ENCODE measurements at places on chromosomes 11 and 22.
A peak's percentile ranks its signal among the peaks of the same experiment; 100 is the strongest.

DNA sequence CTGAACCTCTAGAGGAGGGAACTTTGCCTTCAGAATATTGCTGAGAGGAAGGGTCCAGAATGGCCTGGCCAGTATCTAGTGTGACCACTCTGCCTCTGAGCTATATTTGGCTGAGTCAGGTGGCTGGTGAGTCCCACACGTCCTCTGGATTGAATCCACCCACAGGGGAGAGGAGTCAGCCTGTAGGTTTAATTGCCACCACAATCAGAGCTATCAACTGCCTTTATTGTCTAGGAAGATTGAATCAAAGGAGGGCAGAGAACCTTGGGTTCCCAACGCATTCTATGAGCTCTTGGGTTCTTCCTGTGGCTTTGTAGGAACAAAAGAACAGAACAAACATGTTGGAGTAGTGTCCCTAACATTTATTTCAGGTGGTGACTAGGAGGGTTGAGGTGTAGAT is 67.7 kb downstream of the ST3GAL4 start:
- DNase-seq: no peak

DNA sequence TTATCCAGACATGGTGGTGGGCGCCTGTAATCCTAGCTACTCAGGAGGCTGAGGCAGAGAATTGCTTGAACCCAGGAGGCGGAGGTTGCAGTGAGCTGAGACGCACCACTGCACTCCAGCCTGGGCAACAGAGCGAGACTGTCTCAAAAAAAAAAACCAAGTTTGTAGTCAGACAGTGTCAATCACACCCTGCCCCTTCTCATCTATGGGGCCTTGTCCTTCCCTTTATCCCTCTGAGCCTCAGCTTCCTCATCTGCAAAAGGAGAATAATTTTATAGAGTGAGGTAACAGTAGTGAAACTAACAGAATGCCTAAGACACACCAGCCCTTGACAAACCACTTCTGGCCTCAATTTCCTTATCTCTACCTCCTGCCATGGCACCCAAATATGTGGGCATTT is 10.7 kb downstream of the BCL9L start:
- peak; percentile 50 for DNase-seq

- peak; percentile 90 for DNase-seq
Measured at GRCh38 chr11:74011360-74012073, 2.6 kb upstream of the UCP3 start.

DNA sequence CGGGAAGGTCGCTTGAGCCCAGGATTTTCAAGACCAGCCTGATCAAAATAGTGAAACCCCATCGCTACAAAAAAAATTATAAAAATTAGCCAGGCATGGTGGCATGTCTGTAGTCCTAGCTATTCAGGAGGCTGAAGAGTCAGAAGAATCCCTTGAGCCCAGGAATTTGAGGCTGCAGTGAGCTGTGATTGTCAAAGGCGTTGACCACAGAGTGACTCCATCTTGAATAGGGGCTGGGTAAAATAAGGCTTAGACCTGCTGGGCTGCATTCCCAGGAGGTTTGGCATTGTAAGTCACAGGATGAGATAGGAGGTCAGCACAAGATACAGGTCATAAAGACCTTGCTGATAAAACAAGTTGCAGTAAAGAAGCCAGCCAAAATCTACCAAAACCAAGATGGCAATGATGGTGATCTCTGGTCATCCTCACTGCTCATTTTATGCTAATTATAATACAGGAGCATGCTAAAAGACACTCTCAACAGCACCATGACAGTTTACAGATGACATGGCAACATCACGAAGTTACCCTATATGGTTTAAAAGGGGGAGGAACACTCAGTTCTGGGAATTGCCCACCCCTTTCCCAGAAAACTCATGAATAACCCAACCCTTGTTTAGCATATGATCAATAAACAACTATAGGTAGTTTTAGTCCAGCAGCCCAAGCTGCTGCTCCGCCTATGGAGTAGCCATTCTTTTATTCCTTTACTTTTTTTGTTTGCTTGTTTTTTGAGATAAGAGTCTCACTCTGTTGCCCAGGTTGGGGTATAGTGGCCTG is 2.8 kb upstream of the RDX start:
- DNase-seq: no peak

- no peak for DNase-seq
Measured at GRCh38 chr11:15988693-15989231, 367.6 kb downstream of the SOX6 start.

DNA sequence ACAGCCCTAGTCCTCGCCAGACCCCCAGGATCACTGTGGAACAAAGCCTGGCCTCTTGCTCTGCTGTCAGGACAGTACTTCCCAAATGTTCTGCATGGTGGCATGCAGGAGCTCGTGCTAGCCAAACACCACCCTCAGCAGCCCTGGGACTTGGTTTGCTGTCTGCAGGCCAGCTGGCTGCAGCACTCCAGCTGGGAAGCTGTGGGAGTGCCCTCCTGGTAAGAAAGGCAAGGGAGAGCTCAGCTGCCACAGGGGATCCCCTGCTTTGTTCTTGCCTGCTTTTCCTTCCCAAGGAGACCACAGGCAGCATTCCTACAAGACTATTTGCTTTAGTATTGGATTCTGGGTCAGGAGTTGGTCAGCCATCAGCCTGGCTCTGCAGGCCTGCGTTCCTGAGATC is 27.9 kb downstream of the TCIRG1 start:
- DNase-seq: no peak

DNA sequence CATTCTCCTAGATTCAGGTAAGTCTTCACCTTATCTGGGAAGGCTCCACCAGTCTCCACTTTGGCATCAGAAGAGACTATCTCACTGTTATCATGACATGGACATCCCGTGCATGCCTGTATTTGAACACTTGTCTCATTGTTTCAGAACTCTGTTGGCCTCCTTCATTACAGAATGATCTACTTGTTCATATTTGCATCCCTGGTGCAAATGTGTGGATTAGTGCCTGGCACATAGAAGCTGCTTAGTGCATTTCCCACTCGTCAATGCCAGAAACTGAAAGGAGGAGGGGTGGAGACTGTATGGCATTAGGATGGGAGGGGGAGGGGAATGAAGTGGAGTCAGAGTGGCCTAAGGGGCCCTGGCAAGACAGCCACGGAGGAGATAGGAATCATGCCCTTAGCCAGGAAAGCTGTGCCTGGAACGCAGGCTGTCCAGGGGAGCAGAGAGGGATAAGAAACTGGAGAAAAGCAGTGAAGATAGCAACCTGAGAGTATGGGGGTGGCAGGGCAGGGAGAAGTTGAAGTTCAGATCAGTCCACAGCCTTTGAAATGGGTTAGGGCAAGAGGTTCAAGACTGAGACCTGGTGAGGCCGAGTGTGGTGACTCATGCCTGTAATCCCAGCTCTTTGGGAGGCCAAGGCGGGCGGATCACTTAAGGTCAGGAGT is 53.8 kb upstream of the CAPRIN1 start:
- no peak for DNase-seq

DNA sequence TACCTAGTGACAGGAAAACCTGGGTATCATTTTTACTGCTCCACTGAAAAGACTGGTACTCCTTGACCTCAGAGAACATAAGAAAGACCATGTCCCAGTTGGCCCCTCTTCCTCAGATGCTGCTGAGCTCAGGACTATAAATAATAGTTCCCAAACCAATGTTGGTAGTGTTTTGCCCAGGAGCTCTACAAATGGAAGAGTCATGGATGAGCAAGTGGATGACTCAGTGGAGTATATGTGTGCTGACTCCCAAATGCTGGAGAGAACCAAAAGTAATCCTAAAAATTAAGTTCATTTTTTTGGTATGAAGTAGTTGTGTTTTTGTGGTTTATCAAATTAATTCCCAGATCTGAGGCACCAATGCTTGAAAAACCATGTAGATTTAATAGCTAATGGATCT is 482.0 kb downstream of the KCNA4 start:
- no peak for DNase-seq

DNA sequence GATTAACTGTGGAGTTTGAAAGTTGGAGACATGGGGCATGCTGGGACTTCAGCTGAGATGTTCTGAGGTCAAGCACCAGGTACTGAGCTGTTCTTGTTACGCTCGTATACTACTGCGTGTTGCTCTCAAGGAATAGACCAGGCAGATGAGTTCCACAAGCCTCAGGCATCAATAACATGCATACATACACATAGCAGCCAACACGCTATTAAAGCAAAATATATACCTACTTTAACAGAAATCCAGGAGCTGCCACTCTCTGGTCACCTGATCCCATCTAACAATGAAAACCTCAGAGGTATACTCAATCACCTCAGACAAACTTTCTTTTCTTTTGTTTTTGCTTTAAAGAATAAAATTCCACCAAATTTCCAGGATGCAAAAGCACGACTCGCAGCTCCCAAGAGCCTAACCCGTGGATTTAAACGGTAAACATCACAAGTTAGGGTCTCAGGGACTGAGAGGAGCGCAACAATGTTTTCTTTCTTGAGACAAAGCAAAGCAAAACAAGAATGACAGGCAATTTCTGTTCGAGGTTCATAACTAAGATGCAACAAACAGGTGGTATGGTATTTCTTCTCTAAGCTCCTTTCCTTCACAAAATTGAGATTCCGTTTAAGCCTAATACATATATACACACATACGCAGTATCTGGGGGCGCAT is 16.5 kb downstream of the BLID start:
- no peak for DNase-seq

DNA sequence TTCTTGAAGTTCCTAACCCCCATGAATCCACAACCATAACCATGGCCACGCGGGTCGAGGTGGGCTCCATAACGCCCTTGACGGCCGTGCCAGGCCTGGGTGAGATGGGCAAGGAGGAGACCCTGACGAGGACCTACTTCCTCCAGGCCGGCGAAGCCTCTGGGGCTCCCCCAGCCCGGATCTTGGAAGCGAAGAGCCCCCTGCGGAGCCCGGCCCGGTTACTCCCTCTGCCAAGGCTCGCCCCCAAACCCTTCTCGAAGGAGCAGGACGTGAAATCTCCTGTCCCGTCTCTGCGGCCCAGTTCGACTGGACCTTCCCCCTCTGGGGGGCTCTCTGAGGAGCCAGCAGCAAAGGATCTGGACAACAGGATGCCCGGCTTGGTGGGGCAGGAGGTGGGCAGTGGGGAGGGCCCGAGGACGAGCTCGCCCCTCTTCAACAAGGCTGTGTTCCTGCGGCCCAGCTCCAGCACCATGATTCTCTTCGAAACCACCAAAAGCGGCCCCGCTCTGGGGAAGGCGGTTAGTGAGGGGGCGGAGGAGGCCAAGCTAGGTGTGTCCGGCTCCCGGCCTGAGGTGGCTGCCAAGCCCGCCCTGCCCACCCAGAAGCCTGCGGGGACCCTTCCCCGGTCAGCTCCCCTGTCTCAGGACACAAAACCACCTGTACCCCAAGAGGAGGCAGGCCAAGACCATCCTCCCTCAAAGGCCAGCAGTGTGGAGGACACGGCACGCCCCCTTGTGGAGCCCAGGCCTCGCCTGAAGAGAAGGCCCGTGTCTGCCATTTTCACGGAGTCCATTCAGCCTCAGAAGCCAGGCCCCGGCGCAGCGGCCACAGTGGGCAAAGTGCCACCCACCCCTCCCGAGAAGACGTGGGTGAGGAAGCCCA is 75.7 kb downstream of the KIAA1671 start:
- DNase-seq: no peak

DNA sequence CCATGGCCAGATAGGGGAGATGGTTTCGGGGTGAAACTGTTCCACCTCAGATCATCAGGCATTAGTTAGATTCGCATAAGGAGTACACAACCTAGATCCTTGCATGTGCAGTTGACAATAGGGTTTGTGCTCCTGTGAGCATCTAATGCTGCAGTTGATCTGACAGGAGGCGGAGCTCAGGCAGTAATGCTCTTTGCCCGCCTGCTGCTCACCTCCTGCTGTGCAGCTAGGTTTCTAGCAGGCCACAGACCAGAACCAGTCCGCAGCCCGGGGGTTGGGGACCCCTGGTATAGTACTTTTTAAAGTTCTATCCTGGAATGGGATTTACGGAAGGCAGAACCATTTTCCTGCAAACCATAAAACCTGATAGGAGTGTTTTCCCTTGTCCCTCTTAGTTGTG is 54.6 kb downstream of the POLD3 start:
- no peak for DNase-seq

GRCh38 chr22:45398214-45398613 is 15.2 kb downstream of the SMC1B start:
- no peak for DNase-seq

DNA sequence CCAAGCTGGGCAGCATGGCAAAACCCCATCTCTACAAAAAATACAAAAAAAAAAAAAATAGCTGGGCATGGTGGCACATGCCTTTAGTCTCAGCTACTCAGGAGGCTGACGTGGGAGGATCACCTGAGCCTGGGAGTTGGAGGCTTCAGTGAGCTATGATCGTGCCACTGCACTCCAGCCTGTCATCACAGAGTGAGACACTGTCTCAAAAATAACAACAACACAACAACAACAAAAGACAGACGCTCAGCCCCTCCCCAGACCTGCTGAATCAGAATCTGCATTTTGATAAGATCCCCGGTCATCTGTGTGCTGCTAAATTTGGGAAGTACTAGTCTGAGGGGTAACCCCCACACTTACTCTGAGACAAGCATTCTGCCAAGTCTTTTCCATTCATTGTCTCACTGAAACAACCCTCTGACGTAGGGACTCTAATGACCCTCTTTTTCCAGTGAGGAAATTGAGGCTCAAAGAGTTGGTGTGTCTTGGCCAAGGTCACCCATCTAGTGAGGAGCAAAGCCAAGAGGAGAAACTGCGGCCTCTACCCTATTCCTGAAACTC is 7.5 kb downstream of the NEFH start:
- no peak for DNase-seq
